ENCODE measurements at places on chromosomes 12 and 14.

GRCh38 chr14:93945070-93945399 is 17.9 kb downstream of the FAM181A start:
- no peak for DNase-seq

DNA sequence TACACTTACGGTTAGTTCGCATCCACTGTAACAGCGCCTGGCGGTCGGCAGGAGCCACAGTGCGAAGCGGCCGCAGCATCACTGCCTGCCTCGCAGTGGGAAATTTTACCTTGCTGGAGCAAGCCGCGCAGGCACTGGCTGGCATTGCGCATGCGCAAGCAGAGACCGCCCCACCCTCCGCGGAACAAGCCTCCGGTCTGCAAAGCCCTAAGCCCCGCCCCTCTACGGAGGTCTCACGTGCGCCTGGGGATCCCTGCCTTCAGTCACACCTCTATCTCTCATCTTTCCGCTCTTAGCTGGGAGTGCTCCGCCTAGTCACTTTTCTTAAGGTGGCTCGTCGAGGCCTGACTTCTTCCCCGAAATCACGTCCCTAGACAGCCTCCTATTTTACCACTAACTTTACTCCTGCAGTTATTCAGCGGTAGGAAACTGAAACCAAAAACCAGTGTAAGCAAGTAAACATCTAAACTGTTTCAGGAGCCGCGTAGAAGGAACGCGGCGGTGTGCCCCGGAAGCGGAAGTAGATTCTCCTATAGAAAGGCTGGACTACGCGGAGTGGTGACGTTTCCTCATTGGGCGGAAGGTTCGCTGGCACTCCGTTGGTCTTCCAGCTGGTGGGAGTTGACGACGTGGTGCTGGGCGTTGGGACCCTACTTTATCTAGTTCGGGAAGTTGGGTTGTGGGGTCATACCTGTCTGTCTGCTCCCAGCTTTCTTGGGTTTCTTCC is at the start of gene SRP54:
SRP54 (plus strand) TSS at position 572 of the 727 bp plus-strand sequence. CDS start 13,718 bp downstream, outside the sequence.
- peak; percentile 97 for DNase-seq

GRCh38 chr12:15700595-15700994 is 88.6 kb downstream of the EPS8 start:
- DNase-seq, result no peak

GRCh38 chr12:22658214-22658613 is 33.2 kb downstream of the ETNK1 start:
- DNase-seq, result no peak

GRCh38 chr12:67441736-67442346 is 172.7 kb downstream of the CAND1 start:
- peak; percentile 49 for DNase-seq

- DNase-seq, result no peak
These were observed 179.2 kb upstream of the C14orf180 start for GRCh38 chr14:104400355-104400754.

GRCh38 chr12:116759783-116760621 is 21.9 kb downstream of the RNFT2 start:
- no peak for DNase-seq

- DNase-seq, result no peak
These were observed 44.1 kb downstream of the SMIM41 start for GRCh38 chr12:52123487-52124186.

- no peak for DNase-seq
These were observed 121.7 kb downstream of the ZNF664 start for GRCh38 chr12:124094733-124095132.

GRCh38 chr12:28369483-28369882 is 179.2 kb downstream of the CCDC91 start:
- no peak for DNase-seq

DNA sequence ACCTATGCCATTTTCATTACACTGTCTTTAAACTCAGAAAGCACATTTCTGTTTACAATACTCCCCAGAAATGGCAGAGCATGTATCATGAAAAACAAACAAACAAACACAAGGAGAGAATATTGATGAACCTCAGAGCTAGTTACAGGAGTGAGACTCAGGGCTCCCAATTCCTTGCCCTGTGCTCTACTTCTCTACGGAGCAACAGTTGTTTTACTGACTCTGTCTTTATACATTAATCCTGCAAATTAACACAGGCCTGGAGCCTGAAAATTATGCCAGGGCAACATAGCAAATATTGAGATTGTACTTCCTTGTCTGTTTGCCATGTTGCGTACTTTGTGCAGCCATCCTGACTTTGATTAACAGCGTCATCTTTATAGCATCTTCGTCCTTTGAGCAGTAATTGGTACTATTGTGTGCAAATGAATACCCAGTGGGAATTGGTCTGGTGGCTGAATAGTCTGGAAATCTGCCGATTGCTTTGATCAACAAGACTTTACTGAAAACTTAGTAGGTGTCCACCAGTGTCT is 15.2 kb upstream of the AKAP6 start:
- no peak for DNase-seq

All from DMS 273 treated with DMSO at 0.1 percent for 48 hours (cell line).